Fibroblast of pulmonary artery (primary cell): ENCODE measurements at places on chromosomes 1 and 21.

DNA sequence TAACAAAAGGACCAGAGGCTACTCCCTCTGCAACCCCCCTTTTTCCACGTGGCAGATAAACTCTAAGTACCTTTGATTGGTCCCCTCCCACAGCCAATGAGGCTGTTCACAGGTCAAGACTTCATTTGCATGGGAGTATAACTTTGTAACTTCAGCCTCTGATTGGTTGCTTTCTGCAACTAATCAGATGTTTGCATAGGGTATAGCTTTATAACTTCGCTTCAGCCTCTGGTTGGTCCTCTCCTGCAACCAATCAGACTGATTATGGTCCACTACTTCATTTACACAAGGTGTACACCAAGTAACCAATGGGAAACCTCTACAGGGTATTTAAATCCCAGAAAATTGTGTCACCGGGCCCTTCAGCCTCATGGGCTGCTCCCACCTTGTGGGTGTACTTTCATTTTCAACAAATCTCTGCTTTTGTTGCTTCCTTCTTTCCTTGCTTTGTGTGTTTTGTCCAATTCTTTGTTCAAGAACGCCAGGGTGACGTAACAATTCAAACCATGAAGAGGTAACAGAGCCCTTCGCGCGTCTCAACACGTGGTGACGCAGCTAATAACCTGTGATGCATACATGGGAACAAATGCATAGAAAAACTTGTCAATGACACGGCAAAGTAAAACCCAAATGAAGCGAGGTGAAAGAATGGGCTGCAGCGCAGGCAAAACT lies 47.2 kb downstream of the VPS26C start:
- DNase-seq, result no peak

DNA sequence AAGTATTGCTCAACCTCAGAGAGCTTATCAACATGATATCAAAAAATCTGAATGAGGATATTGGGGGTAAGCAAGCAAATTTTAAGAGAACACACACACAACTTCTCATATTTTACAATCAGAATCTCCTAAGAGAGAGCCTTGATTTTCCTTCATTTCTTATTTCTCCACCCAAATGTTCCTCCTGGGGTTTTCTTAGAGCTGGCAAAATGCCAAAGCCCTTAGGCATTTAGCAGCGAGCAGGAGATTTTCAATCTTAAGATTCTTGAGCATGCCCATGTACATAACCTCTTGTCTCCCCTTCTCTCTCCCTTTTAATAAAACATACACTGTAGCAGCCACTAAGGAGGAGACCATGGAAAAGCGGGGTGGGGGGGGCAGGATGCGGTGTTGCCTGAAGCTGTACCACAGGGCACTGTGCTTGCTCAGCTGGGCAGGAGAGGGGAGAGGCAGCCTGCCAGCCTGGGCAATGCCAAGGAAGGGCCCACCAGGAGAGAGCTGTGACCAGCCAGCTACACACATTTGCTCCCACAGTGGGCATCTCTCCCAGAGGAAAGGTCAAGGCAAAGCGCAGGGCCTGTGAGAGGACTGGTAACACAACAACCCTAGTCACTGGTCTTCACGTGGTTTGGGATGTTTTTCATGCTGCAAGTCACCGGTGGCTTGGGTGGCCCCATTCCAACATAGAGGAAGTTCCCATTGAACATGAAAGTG lies 4.3 kb downstream of the BRINP2 start:
- no peak for DNase-seq

DNA sequence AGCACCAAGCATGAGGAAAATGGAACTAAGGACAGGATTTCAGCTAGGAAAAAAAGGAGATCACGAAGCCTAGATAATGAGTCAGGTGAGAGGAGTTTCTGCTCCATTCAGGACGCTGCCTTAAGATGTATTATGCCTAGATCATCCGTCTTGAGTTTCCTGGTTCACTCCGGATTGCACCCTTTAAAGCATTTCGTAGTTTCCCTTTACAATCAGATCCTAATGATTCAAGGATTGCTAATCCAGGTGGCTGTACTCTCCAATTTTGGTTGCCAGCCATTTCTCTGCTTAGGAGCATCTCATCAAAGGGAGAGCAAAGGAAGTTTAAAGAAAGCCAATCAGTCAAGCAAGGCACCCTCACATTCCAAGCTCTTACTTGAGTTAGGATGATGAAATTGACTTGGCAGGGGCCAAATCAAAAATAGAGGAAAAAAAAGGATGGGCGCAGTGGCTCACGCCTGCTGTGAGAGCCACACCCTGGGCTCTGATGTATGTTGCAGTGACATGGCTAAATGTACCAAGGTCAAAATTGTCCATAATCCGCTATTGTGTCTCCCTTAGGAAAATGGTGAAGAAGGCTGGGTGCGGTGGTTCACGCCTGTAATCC lies 156.9 kb upstream of the SOD1 start:
- DNase-seq, result no peak

DNA sequence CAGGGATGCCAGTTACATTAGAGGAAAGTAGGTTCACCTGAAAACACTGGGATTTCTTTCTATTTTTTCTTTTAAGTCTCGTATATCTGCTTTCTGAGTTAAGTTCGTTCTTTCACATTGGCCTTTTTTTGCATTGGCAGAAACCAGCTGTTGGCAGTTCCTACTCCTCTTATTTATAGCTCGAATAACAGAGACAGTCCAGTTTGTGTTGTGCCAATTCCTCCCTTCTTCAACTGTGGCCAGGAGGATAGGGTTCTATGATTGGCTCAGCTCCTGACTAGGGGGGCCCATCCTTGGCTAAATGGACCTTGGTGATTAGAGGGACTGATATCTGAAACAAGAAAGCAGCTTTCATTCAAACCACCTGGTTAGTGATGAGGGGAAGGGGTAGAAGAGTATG lies 115.8 kb downstream of the RPS6KC1 start:
- no peak for DNase-seq

DNA sequence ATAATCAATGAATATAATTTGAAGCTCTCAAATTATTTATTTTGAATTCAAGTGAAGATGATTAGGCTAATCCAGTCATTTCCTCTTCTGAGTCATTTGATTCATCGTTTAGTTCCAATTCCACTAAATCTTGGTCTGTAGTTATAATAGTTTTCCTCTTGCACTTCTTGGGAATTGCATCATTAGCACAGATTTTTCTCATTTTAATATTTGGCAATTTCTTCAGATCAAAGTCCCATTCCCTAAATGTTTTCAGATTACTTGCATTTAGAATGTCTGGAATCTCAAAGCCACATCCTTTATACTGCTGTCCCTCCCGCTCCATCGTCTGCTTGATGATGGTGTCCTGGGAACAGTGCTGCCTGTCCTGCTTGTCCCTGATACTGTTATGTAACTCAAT lies 43.5 kb downstream of the MAST2 start:
- DNase-seq, result peak; percentile 52

DNA sequence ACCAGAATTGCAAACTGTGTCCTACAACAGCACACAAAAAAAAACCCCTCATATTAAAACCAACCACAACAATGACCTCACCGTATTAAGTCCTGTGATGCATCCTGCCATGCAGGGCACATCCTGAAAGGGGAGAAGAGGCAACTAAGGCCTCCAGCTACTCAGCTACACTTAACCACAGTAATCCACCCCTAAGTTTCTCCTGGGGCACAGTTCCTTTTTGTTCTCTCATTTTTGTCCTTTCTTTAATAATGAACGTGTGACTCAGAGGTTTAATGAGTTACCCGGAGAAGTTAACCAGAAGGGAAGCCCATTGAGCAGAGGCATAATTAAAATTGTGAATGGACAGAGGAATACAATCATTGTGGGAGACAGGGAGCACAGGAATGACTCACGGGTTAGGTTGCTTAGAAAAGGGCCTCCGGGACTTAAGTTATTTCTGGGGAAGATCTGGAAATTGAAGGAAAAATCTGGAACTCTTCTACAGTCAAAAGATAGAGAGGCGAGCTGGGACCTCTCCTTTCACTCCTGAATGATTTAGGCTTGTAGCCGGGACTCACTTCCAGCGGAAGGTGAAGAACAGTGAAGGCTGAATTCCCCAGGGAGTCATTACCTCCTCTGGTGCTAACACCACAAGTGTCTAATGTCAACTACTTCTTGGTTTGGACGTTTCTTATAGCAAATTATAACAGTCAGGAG lies 36.9 kb upstream of the HIVEP3 start:
- DNase-seq, result peak; percentile 77

DNA sequence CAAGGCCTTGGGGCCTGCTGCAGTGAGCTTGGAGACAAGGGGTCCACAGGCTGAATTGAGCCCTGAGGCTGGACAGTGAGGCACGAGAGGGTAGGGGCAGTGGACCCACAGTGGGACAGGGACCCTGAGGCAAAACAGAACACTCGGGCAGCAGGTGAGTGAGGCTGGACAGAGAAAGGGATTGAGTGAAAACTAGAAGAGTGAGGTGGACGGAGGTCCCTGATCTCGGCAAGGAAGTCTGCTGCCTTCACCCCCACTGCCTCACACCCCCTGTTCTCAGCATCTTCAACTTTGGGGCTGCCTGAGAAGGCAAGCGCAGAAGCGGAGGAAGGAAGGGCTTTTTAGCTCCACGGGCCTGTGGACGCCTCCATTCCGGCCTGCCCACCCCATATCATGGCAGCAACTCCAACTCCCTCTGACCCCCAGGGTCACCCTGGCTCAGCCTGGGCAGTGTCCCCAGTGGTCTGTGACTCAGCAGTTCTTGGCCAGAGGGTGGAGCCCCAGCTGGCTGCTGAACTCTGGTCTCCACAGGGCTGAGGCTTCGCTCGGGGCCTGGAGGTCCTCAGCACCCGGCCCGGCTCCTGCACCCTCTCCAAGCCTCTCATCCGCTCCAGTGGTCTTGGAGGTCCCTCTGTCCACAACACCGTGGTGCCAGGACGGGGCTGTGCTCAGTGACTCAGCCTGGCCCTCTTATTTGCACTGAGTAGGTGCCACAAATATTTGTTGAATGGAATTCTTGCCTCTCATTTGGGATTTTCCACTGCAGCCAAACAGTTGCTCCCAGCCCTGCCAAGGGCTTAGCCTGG lies 60.0 kb upstream of the EPS8L3 start:
- DNase-seq, result no peak

DNA sequence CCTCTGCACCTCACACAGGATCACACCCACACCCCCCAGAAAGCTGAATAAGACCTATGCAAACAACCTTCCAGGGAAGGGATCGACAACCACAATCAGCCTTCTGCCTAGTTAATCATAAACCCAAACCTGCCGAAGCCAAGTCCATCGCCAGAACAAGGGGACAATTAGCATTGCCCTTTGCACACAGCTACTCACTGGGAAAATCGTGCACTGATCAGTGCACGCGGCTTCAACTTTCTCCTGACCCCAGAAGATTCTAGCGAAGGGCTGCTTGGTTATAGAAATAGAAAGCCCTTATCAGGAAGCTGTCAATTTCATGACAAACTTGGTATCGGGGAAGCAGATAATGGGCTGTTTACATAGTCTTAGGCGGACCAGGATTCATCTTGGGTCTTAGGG lies 29.5 kb downstream of the RUNX1 start:
- DNase-seq, result no peak

DNA sequence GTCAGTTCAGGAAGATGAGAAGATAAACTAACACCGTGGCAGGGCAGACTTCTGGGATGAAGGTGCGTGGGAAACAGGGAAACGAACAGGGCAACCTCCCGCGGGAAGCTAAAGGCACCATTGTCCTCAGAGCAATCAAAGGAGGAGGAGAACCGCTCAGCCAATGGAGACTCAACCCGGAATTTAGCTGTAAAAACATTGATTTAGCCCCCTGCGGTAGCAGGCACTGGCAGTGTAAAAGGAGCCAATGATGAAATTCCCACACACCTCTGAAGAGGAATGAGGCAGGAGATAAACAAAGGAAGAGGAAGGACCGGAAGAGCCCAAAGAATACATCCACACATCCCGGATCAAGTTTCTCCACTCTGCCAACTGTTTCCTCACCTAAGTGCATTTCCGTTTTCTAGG lies 19.5 kb downstream of the HLCS start:
- no peak for DNase-seq

GRCh38 chr1:92299477-92300150 lies 755 bp downstream of the RPAP2 start:
- peak; percentile 13 for DNase-seq

DNA sequence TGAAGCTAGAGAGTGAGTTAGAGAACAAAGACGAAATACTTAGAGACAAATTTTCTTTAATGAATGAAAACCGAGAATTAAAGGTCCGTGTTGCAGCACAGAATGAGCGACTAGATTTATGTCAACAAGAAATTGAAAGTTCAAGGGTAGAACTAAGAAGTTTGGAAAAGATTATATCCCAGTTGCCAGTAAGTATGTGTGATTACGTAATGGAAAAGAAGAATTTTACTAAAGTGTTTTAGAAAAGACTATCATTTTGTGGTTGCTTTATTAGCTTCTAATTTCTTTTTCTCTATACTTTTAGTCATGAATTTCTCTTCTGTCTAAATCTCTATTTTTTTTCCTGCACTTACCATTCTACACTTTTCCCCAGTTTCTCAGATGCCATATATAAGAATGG lies 26.7 kb downstream of the CCDC18 start:
- no peak for DNase-seq

DNA sequence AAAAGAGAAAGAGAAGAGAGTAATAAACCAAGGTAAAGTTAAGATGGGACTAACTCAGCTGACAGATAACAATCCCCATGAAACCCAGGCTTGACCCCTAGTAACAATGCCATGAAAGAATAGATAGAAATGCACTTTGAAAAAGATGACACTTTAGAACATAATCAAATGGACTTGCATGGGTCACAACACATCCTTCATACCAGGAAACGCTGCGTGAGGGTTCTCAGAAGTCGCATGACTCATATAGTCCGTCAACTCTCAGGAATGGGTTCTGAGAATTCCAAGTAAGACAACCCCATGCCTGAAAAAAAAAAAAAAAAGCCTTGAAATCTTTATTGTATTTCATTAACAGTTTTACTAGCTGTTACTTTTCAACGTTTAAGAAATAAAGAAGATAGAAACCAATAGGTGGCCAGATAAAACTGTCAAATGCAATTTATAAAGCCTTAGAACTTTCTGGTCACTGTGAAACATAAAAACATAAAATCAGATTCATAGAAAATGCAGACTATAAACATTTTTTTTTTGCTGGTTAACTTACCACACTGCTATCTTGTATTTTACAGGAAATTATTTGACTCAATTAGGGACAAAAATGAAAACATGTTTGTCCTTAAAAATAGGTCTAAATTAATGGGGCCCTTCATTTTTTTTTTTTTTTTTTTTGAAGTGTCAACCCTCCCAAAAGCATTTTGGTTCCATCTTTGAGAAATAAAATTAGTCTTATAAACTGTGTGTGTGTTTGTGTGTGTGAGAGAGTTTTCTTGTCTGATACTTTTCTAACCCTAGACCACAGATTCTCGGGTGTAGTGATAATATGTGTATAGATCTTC lies 202.1 kb downstream of the NCAM2 start:
- peak; percentile 99 for DNase-seq

- DNase-seq, result peak; percentile 31
These were observed 89.7 kb downstream of the DMRTA2 start for GRCh38 chr1:50333595-50333974.

DNA sequence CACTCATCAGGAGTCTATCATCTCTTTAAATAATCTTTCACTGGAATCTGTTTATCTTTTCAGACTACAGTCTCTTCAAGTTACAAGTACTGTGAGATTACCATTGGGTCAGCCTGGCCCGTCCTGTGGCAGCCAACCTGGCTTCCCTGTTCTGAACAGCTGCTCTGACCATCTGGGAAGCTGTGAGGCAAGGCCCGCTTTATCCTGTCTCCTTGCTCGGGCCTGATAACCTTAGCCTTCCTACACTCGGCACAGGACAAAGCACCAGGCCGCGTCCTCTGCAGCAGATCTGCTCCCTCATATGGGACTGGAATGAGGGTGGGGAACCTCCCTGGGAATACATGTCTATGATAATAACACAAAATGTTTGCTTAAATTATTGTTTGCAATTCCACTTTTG lies 113.3 kb downstream of the PTPN14 start:
- no peak for DNase-seq
